ENCODE measurements at places on chromosomes 5 and 9.

GRCh38 chr5:156006026-156006647 is 320.8 kb upstream of the SGCD start:
- no peak for DNase-seq

GRCh38 chr5:108311682-108312081 is 70.2 kb downstream of the FBXL17 start:
- DNase-seq: no peak

DNA sequence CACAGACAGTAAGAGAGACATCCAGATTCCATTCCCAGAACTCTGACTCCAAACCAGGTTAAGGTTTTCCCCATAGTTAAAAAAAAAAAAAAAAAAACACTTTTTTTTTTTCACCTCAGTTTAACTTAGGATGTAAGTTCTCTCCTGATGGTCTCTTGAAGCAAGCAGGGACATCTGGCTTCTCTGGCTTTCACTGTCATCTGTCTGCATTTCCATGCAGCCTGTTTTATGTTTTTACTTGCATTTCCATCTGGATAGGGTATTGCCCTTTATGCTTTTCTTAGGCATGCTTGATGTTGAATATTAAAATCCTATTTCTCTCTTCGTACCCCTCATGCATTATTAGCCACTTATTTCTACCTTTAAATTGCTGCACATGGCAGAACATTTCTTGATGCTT is 135.3 kb upstream of the WWC1 start:
- DNase-seq: no peak

DNA sequence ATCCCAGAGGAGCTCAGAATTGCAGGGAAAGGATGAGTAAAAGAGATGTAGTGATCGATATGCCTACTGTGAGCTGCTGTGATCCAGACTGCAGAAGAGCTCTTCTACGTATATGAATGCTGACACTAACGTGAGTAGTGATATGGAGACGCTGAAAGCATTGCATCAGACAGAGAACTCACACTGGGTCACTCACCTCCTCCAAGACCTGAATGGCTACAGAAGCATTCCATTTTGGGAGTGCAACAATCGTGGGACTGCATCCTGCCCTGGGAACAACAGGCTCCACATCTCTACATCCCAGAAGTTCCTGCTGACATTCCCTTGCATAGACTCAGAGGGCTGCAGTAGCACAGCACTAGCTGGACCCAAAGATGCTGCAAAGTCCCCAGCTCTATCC is 755.9 kb upstream of the MEF2C start:
- no peak for DNase-seq

DNA sequence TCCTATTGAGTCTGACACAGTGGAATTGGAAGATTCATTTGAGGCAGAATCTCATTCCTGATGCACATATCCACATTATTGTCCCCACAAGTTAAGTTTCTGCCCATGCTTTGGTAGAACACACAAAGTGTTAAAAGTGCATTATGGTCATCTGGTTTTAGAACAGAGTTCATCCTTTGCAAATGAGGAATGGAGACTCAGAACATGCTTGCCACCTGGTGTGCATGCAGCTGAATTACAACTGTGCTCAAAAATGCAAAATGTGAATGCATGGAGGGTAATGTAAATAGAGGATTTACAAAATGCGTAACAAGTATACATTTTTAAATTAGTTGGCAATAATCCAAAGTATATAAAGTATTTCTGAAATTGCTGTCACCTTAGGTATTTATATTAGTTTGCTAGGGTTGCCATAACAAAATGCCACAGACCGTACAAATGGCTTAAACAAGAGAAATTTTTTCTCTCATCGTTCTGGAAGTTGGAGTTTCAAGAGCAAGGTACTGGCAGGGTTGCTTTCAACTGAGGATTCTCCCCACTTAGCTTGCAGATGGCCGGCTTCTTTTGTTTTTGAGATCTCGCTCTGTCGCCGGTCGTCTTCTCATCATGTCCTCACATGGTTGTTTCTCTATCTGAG is 671.1 kb downstream of the TAF11L14 start:
- no peak for DNase-seq

GRCh38 chr9:109164042-109164441 is 3.0 kb downstream of the FRRS1L start:
- DNase-seq: no peak
